ENCODE measurements at places on chromosomes 7 and 10.
A peak's percentile ranks its signal among the peaks of the same experiment; 100 is the strongest.

- no peak for DNase-seq
These were observed 50.8 kb downstream of the SLIT1 start for GRCh38 chr10:97134983-97135382.

GRCh38 chr10:617471-617870, 72.0 kb downstream of the DIP2C start:
- DNase-seq, result no peak

- no peak for DNase-seq
These were observed 146.7 kb upstream of the NRP1 start for GRCh38 chr10:33481184-33481583.

GRCh38 chr7:26090927-26091519, 61.0 kb upstream of the NFE2L3 start:
- peak; percentile 58 for DNase-seq

- DNase-seq, result no peak
These were observed 59.4 kb downstream of the FAM171A1 start for GRCh38 chr10:15311569-15312280.

GRCh38 chr10:73774637-73775036, 7.2 kb upstream of the CHCHD1 start:
- DNase-seq, result peak; percentile 84

DNA sequence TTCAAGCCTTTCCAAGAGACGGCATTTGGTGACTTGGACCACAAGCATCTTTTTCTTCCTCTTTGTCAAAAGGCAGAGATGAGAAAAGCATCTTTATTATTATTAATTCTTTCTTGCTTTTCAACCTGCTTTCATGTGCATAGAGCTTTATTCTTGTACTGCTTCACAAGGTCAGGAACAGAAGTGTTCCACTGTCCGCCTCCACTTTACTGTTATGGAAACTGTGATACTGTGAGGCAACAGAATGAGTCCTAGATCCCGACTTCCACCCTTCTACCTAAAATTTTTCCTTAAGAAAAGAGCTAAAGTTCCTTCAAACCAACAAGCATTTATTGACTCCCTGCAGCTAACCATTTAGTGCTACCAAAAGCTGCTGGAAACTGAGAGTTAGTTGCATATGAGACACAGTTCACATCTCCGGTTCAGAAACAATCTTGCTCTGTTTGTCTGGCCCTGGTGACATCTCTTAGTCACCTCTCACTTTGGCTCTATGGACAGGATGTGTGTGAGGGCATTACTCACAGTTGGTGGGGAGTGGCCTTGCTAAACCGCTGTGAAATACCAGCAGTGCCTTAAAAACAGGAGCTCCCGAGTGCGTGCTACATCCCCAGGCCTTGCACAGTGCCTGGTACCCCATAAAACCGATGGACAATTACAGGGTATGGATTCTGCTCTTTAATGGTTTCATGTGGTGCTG, 77.1 kb upstream of the TRIL start:
- DNase-seq, result no peak

DNA sequence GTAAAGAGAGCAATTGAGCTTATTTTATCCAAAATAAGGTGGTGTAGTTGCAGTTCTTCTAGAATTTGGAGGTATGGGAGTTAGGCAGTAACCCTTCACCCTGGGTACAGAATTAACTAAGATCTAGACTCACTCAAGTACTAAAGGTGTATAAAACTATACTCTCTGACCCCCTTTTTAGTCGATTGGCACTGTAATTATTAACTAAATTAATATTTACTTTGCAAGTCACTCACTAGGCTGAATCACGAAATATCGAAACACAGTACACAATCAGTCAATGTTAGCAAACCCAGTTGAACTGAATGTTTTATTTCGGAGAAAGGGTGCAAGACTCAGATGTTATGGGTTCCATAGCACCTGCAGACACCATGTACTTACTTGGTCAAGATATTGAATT, 14.6 kb upstream of the CYP2C19 start:
- DNase-seq, result no peak

DNA sequence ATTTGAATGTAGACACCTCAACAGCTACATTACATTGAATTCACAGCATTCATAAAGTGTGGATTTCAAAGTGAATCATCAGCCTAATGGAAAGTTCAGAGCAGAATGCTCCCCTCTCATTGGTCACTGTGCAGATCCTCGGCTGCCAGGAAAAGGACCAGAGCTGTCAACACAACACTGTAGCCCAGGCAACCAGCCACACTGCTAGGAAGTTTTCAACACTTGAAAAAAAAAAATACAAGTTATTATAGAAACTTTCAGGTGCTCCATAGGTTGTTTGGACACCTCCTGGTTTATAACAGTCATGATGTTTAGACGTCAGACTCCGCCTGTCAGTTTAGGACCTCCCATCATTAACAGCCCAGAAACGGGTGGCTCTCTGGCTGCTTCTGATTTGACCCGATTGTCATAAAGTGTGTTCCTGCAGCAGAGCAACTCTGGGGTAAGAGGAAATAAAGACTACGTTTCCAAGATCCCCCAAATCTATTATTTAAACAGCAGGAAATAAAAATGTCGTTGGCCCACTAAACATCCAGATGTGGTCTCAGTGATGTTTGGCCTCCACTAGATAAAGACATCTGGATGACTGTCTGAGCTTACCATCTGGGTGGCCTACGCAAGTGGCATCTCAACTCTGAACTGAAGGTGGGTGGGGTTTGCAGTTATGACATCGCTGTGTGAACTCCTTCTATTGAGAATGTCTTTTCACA, 117.4 kb downstream of the CABCOCO1 start:
- DNase-seq, result peak; percentile 85

GRCh38 chr10:119451300-119451896, 91.1 kb downstream of the RGS10 start:
- no peak for DNase-seq

DNA sequence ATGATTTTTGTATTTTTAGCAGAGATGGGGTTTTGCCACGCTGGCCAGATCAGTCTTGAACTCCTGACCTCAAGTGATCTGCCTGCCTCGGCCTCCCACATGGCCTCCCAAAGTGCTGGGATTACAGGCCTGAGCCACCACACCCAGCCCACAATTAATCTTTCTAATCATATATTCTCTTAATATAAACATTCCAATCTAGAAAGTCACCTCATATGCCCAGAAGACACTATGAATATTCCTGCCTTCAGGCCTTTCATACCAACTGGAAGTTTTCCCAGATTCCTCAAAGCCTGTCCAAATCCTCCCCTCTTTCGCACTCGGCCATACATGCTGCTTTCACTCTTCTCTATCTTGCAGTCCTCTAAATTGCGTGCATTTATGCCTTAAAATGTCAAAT, 32.6 kb downstream of the PDZD8 start:
- no peak for DNase-seq

DNA sequence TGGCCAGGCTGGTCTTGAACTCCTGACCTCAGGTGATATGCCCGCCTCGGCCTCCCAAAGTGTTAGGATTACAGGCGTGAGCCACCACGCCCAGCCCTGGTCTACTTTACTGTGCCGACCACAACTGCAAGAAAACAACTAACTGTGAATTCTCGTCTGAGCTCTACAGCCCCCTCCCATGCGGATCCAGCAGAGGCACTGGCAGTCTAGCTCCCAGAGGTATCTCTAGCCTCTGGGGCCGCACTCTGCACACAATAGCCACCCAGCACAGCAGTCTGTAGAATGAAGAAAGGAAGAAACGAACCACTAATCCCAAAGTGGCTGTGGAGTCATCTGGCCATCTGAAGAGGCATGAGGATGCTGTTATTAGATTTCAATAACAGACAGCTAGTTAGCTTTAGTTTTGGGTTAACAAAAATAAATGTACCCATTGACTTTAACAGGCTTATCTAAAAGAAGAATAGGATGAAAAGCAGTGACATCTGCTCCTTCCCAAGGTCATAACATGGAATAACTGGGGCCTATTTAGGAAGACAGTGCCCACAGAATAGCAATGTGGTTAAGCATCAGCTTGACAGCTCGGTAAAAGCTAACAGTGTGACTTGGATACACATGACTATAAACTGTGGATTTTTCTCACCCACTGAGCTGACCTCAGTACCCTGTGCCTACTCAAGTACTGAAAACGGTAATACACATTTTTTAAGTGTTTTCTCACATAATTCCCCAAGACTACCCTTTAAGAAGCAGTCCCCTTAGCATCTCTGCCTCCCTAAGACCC, 131.9 kb downstream of the TNS3 start:
- DNase-seq, result no peak

DNA sequence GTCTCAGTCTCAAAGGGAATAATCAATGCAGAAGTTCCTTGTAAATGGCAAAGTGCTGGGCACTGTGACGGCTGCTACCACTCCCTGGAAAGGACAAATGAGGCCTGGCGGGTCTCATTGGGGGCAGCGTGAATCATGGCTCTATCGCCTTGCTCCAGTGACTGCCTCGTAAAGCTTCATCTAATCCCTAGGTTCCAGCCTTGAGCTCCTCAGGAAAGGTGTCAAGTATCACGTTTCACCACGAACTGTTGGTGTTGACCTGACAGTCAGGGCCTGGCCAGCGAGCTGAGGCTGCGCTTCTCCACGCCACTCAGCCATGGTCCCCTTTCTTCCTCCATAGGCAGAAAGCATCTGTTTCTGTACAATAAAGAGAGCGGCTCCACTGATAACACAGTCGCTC, 126.7 kb upstream of the ZNF32 start:
- DNase-seq, result no peak

- DNase-seq, result no peak
These were observed 43.8 kb downstream of the STK17A start for GRCh38 chr7:43626695-43627094.

DNA sequence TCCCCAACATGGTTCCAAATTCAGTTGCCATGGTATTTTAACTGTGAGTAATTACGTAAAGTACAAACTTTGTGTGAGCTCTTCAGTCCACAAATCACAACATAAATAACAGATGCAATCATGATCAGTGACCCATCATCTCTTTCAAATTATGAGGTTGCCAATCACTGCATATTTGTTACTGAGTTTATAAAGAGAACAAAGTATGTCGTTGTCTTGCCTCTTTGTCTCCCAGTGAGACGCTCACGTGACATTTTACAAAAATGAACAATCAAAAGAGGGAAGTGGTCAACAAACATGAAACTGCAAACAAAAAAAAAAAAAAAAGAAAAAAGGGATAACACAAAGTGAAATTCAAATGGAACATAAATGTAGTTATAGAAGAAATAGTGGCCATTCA, 122.7 kb upstream of the PDSS1 start:
- no peak for DNase-seq

- no peak for DNase-seq
These were observed 911.2 kb downstream of the TYW1 start for GRCh38 chr7:67907792-67908191.

- no peak for DNase-seq
These were observed 65.1 kb upstream of the HPS1 start for GRCh38 chr10:98511876-98512275.

DNA sequence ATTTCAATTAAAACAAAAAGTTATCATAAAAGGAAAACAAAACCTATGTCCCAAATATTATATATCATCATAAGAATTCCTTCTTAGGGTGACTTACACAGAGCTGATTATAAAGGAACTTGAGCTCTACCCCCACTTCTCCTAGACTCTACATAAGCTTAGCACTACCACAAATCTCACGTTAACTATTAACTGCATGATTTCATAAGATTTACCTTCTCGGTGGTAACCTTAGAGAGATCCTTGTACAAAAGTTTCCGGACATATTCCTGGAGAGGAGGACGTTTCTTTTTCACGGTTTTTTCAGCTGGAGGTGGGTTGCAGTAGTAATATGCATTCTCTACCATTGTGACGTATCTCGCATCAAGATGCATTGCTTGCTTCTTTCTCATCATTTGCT, 83.7 kb downstream of the UPF2 start:
- DNase-seq, result no peak

- DNase-seq, result no peak
These were observed 11.2 kb upstream of the CCSER2 start for GRCh38 chr10:84317174-84317573.

- DNase-seq, result peak; percentile 49
These were observed 69.9 kb upstream of the GTF2I start for GRCh38 chr7:74587435-74588126.

GRCh38 chr7:116229366-116229765, 19.0 kb downstream of the TES start:
- DNase-seq, result no peak

- no peak for DNase-seq
These were observed 97.7 kb upstream of the RPA3 start for GRCh38 chr7:7816084-7816483.

- no peak for DNase-seq
These were observed 201.6 kb downstream of the SEMA3D start for GRCh38 chr7:84985073-84985784.

GRCh38 chr10:72906446-72906845, 12.9 kb downstream of the OIT3 start:
- DNase-seq, result no peak

DNA sequence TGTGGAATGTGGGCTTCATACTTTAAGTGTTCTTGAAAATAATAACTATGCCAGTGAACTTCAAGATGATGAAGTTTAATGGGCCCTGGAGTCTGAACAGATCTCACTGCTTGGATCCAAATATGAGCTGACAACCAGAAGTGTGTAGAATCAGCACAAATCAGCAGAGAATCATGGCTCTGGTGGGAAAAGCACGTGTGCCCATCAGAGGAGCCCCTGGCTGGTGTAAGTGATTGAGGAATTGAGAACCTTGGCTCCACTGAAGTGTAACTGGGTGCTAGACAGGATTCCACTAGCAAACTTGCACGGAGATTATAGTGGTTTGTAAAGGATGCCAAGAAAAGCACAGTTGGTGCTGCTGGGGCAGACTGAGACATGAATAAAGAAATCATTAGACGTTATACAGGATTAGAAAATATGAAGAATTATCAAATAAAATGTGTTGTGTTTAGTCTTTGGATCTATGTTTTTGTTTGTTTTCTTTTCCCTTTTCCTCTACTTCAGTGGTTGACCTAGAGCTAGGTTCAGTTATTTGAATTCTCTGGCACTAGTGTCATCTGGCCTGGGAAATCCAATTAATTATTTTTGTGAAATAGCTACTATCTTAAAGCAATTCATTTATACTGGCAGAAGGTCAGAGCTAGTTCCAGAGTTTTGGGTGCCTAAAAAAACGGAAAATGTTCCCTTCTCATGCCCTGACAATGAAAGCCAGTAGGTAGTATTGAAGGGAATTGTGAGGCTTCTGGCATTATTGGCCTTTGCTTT, 175.7 kb upstream of the MEOX2 start:
- DNase-seq, result no peak

DNA sequence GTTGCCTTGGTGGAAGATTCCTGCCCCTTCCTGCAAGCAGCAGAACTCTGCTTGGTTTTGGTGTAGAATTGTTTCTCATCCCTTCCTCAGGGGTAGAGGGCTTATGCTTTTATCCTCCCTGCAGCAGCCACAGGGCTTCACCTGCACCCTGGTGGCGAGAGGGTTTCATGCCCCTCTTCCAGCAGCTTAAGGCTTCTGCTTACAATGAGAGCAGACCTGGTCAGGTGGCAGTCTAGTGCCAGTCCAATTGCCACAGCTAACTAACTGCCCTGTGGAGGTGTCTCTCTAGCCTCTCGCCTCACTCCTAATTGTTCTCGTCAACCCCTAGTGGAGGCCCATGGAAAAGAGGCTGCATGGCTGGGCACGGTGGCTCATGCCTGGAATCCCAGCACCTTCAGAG, 19.3 kb downstream of the ACBD7 start:
- DNase-seq, result no peak
